ENCODE measurements at places on chromosomes 16 and 17.
A peak's percentile ranks its signal among the peaks of the same experiment; 100 is the strongest.

DNA sequence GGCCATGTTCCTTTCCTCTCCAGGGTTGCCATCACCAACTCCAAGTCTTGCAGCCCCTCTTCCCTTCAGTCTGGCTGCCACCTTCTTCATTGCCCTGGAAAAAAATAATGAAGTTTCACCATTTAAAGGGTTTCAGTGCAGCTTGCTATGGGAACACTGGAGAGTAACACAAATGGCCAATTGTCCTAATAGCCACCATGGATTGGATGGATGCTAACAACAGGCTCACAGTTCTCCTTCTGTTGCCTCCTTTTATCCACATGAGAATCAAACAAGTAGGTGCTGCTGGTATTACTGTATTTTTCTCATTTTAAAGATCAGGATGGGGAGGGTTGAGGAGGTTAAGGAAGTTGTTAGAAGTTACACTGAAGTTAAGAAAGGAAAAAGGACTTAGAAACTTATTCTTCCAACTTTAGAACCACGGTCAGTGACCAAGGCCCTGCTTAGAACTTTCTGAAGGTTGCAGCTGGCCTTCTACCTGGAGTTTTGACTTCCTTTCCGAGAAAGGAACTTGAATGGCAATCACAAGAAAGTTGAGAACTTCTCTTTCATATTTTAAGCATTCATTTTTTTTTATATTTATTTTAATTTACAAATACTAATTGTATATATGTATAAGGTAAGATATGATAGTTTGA, 198.0 kb upstream of the MAF start:
- no peak for DNase-seq

DNA sequence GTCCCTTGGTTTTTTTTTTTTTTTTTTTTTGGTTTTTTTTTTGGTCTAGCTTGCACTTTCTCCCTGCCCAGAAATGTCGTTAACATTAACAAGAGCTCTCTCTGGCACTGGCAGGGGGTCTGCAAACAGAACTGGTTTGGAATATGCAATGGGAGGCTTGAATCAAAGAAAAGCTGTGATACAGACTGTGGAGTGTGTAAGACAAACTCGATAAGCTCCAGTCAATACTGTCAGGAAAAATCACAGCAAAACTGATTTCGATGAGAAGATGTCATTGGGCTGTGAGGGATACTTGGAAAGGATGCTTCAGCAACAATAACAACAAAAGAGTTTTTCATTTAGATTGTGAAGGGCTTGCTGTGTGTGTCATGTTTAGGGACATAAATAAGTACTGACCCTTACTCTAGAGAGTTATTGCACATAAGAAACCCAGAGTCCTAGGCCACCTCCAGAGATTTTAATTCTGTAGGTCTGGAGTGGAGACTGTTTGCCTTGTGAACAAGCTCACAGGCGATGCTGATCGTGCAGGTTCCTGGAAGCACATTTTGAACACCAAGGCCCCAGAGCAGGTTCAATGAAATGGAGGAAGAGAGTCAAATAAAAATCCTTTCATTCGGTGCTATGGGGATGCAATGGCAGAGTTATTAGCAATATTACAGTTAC, 470.7 kb upstream of the RBFOX1 start:
- DNase-seq, result peak; percentile 45

- DNase-seq, result no peak
Observed at GRCh38 chr17:69512946-69513345, 98.4 kb downstream of the MAP2K6 start.

DNA sequence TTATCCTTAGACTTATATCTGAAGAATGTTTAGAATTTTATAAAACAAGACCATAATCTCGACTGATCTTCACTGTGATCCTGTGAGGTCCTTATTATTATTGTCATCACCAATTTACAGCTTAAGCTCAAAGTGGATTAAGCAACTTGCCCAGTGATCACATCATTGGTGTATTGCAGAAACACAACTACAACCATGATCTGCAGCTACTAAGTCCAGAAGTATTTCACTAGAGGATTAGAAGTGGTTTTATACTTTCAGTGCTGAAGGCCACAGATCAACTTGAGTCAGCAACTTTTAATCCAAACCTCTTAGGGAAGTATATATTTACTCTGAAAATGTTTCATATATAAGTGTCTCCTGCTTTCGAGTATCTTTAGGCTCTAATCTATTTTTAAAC, 624.3 kb upstream of the SOX9 start:
- DNase-seq, result no peak

GRCh38 chr17:51147650-51148049, 5.7 kb upstream of the NME1 start:
- DNase-seq, result no peak

DNA sequence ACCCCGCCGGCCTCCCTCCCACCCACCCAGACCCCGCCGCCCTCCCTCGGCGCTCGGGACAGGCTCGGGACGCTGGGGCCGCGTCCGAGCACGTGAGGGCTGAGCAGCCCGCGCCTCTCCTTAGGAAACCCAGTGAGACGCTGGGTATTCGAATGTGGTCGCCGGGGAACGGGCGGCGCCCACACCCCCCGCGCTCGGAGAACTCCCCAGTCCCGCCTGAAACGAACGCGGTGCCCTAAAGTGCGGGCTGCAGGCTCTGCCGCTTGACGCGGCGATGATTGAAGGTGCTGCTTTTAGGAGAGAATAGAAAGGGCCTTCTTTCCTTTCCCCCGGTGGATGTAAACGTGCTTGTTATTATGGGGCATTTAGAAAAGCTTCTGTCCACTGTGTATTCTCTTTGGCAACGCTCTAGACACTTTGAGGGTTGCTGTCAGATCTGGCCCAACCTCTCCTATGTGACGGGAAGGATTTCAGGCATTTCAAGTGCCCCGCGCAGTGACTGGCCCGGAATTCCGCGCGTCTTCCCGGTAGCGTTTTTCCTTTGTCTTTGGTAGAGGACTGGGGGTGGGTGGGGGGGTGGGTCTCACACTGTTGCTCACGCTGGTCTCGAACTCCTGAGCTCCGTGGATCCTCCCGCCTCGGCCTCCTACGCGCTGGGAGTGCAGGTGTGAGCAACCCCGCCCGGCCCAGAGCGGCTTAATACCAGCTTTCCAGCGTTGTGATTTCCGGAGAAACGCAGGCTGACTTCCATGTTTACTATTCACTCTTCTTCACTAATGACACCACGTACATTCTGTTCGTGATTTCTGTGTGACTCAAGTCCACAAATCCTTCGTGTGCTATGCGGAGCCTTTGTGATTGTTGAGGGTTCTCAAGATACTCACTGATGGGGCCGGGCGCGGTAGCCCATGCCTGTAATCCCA, 21.8 kb upstream of the FOXK2 start:
- peak; percentile 68 for DNase-seq

GRCh38 chr17:32256701-32257019, 9.0 kb upstream of the RHBDL3 start:
- no peak for DNase-seq

GRCh38 chr17:61487161-61487988, 35.2 kb downstream of the TBX4 start:
- peak; percentile 83 for DNase-seq

DNA sequence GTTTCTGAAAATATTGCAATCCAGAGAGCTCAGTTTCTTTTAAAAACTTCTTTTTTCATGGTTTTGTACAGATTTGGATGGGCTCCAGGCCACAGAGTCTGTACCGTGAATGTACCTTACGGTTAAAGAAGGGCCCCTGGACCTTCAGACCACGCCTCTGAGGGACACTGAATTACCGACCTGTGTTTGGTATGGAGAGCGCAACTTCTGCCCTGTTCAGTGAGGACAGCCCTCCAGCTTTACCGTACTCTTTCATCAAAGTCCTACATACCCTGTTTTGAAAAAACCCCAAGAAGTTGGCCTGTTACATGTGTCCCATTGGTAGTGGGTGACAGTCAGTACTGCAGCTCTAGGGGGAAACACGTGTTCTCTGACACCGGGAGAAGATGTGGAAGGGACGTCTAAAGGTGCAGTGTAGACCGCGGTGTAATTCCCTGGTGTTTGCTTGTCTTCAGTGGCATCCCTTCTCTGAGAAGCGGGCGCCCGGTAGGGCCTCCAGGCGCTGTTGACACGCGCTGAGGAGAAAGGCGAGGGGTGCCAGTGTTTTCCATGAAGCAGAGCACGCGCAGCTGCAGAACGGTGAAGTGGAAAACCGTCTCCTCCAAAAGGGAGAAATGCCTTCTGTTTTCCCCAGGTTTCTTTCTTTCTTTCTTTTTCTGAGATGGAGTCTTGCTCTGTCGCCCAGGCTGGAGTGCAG, 6.2 kb downstream of the PGS1 start:
- no peak for DNase-seq

GRCh38 chr17:73952480-73953205, 250.8 kb upstream of the RPL38 start:
- peak; percentile 66 for DNase-seq

GRCh38 chr17:27354491-27355081, 60.7 kb downstream of the WSB1 start:
- DNase-seq, result no peak

GRCh38 chr17:75850928-75851692, 4.0 kb downstream of the WBP2 start:
- DNase-seq, result peak; percentile 58

GRCh38 chr17:79781012-79781650, 3.2 kb downstream of the CBX2 start:
- no peak for DNase-seq

DNA sequence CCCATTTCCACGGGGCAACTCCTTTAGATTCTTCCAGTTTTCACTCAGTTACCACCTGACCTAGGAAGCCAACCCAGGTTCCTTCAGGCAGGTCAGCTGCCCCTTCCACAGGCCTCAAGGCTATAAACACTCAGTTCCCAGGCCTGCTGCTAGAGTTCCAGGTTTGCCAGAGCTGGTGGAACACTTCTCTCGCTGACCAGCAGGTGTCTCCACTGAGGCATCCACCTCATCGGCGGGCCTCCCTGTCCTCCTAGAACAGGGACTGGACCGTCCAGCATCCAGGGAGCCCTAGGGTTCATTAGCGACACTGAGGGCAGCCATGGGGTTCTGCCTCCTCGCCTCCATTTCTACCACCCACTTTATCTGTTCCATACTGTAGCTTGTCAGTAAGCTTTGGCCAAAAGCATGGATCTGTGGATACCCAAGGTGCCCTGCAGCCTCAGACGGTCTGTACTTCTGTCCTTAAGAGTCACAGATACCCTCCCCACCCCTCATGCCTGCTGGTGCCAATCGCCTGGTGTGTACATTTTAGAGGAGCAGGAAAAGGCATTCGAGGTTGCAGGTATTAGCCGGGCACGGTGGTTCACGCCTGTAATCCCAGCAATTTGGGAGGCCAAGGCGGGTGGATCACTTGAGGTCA, 29.0 kb downstream of the PIMREG start:
- peak; percentile 60 for DNase-seq

DNA sequence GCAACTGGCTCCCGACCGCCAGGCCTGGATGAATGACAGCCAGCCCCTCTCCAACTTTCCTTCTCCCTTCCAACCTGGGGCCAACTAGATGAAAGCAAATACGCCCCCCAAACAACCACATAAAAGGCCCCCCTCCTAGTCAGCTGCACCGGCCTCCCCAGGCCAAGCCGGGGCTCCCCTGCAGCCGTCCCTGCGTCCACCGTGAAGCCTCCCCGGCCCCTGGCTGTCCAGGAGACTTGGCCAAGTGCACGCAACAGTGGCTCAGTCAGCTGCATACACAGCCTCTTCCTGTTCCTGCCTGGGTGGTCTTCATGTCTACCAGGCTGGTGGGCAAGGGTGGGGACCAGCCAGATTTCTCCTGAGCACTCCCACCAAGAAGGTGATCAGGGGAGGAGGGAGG, 16.0 kb downstream of the DNAH17 start:
- DNase-seq, result no peak

GRCh38 chr17:31414550-31414918, 23.1 kb downstream of the RAB11FIP4 start:
- no peak for DNase-seq

- no peak for DNase-seq
Observed at GRCh38 chr17:82815354-82815753, 24.5 kb downstream of the ZNF750 start.

- DNase-seq, result peak; percentile 67
Observed at GRCh38 chr17:6305613-6306360, 129.1 kb downstream of the AIPL1 start.

- DNase-seq, result no peak
Observed at GRCh38 chr17:12085076-12085949, 64.6 kb downstream of the MAP2K4 start.

DNA sequence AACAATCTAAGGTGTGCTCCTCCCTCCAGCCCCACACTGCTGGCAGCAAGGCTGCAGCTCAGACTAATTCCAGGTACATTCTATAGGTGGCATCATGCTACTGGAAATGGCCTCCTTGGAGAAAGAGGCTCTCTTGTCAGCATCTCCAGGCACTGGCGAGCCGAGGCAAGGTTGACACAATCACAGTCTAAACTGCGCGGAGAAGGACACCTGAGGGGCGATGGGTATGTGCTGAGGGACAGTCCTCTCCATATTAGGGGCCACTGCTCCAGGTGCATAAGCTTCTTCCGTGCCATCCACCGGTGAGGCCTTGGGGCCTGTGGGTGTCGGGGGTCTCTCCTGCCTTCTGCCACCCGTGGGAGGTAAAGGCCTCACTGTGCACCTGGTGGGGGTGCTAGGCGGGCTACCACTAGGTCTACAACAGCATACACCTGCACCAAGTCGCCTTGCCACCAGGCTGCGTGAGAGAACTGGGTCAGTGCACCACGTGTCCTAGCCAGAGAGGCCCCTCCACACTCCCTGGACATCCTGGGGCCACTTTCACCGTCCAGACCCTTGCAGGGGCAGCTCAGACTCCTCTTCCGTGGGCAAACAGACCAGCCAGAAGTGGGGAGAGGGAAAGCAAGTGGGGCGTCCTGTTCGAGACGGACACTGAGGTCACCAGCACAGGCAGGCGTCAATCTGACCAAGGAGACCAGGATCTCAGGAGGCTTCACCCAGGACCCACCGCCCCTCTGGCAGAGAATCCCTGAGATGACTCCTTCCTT, 12.1 kb upstream of the CBX8 start:
- DNase-seq, result peak; percentile 89

GRCh38 chr16:23310217-23310616, 8.1 kb downstream of the SCNN1B start:
- no peak for DNase-seq

GRCh38 chr17:56898874-56899273, 15.0 kb downstream of the TRIM25 start:
- no peak for DNase-seq

GRCh38 chr17:58436245-58436644, 18.9 kb upstream of the RNF43 start:
- DNase-seq, result no peak

DNA sequence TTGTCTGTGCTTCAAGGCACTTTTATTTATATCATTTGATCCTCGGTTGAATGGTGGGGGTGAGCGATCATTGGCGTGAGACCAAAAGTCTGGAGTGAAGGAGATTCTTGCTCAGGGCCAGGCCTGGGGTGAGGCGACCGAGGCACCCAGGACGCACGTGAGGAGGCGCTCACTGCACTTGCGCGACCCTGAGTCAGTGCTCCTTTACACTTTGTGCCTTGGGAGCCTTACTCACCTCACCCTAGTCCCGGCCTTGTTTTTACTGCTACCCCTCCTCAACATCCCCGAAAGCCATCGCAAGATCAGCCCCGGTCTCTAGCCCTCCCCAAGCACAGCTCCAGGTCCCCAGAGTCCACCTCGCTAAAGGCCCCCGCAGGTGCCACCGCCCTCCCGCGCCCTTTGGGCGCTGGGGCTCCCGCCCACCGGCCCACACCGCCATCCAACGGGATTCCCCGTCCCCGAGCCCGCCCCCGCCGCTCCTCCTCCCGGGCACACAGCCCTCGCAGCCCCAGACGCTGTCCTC, 496 bp downstream of the EZH1 start:
- DNase-seq, result peak; percentile 27
